ENCODE measurements at places on chromosomes 2 and 18.
A peak's percentile ranks its signal among the peaks of the same experiment; 100 is the strongest.

- DNase-seq: no peak
These were observed 16.4 kb downstream of the THADA start for GRCh38 chr2:43579275-43579981.

- DNase-seq: no peak
These were observed 3.2 kb downstream of the ID2 start for GRCh38 chr2:8684878-8685696.

GRCh38 chr2:9057939-9058761, 54.7 kb upstream of the MBOAT2 start:
- no peak for DNase-seq

DNA sequence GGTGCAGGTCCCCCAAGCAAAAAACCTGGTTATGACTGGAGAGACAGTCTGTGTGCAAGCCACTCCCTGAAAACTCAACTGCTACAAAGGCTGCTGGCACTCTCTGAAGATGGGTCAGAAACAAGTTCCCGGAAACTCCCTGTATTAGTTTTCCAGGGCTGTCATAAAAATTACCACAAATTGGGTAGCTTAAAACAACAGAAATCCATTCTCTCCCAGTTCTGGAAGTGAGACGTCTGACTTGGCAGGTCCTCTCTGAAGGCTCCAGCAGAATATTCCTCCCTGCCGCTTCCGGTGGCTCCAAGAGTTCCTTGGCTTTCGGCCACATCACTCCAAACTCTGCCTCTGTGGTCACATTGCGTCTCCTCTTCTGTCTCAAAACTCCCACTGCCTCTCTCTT, 30.1 kb upstream of the SERPINE2 start:
- no peak for DNase-seq

- no peak for DNase-seq
These were observed 29.2 kb upstream of the CCDC178 start for GRCh38 chr18:33469699-33470098.

DNA sequence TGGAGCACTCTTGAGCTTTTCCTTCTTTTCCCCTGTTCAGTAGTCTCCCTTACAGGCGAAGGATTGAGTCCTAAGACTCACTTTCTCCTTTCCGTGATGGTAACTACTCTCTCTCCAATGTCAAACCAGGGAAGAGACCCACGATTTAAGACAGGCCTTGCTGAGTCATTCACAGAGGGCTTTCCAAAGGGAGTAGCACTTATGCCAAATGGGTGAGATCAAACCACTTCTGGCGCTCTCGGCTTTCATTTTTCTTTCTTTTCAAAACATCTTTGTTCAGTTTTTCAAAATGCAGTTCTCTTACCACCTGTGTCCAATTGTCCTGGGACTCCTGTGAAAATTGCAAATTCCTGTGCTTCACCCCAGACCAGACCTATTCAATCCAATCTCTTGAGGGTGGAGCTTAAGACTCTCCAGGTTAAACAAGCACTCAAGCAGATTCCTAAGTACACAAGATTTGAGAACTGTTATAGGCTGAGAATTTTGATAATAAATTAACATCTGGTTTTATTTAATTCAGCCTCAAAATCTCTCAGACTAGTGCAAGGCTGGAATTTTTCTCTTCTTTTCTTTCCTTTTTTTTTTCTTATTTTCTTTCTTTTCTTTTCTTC, 14.4 kb upstream of the MRPL19 start:
- DNase-seq: no peak

GRCh38 chr2:40721595-40721994, 269.7 kb upstream of the SLC8A1 start:
- peak; percentile 8 for DNase-seq

DNA sequence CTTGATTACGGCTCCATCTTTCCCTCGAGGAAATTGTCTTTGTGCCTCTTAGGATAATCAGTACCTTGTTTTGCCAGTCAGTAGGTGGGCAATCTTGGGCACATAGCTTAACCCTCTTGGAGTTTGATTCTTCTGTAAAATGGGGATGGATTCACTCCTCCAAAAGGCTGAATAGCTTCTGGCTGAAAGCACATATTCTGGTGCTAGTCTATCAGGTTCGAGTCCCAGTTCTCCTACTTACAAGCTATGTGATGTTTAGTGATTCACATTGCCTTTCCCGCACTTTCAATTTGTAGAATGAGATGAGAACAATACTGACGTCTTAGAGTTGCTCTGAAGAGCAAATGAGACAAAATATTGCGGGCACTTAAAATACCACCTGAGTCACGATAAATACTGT, 43.9 kb downstream of the ATIC start:
- DNase-seq: no peak

DNA sequence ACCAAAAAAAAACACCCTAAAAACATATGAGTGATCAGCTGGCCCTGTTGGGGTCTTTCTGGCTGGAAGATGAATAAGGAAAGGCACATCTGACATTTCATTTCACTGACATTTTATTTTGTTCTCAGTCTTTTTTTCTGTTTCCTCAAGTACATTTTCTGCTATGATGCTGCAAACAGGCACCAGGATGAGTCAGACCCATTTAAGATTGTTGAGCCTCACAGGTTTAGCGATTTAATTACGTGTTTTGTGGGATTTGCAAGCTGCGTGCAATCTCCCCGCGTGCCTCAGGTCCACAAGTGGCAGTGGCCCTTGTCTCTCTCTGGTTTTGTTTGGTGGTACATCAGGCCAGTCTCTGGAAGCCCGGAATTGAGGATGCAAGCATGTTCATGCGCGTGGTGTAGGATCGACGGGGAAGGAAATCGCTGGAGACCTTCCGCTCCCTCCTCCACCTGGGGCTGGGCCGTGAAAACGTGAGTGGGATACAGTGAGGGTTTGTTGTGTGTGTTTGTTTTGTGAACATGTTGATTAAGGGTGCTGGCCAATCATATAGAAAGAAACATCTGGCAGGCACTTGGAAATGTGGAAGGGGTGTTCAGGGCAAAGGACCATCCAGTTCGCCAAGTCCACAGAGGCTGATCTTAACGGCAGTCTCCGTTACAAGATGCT, 120.2 kb upstream of the ZNF516 start:
- DNase-seq: no peak

GRCh38 chr2:60706021-60706420, 50.0 kb upstream of the PAPOLG start:
- DNase-seq: no peak

- DNase-seq: no peak
These were observed 1.8 kb upstream of the HOXD4 start for GRCh38 chr2:176149481-176149938.

DNA sequence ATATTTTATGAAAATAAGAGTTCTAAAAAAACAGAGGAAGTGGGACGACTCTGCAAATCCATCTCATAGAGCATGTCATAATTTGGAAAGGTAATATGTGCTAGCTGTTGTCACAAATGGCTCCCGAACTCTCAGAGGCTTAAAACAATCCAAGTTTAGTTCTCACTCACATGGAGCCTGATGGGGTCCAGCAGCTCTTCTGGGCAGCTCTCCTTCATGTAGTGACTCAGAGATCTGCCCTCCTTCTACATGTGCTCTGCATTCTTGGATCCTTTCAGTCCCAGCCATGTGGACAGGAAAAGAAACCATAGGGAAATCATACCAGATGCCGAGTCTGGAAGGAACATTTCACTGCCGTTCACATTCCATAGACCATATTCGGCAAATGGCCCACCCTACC, 180.1 kb upstream of the APCDD1 start:
- no peak for DNase-seq

GRCh38 chr18:6423289-6423688, 8.6 kb upstream of the L3MBTL4 start:
- no peak for DNase-seq

DNA sequence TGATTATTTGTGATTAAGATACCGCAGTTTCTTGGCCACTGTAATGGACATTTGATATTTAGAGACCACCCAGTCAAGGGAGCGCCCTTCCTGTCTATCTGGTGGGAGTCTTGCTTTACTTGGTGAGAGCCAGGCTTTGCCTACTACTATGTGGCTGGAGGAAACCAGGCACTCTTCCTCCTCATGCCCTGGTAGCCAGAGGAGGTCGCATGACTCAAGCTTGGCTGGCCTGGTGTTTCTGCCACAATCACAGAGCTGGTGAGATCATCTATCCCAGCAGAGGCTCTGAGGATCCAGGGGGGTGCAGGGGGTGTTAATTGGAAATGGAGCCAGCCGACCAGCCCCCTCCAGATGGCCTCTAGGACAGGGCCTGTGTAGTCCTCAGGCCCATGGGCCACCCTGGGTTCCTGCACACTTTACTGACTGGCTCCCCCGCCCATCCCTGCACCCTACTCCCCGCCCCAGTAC, 46.8 kb upstream of the BIN1 start:
- peak; percentile 74 for DNase-seq

DNA sequence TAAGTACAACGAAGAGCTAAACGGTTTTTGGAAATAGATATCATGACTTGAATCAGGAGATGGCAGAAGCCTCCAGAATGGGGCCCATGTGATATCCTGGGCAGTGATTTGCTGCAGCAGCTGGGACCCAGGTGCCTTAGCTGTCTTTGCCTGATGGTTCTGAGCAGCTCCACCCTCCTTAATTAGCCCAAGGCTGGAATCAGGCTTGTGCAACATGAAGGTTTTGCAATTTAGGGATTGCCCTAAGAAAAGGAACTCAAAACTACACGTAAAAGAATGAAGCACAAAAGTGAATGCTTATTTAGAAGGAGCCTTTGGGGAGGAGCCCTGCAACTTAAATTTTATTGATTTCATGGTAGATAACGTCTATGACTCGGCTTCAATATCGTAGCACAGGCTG, 17.3 kb upstream of the CNDP2 start:
- DNase-seq: no peak

DNA sequence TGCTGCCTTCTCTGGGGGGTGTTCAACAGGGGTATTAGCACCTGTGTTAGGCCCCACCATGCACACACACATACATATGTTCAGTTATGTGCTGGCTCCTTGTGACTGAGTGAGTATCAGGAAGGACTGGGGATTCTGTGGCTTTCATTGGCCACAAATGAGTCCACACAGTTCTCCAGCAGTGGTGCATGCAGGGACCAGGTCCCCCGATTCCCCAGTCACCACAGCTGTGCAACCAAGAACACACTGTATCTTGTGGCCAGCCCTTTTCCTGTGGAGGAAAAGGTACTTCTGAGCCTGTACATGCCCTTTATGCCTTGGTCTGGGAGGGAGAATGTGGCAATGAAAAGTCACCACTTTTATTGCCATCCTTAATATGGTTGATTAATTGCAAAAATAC, 74.9 kb upstream of the KLF7 start:
- DNase-seq: no peak

DNA sequence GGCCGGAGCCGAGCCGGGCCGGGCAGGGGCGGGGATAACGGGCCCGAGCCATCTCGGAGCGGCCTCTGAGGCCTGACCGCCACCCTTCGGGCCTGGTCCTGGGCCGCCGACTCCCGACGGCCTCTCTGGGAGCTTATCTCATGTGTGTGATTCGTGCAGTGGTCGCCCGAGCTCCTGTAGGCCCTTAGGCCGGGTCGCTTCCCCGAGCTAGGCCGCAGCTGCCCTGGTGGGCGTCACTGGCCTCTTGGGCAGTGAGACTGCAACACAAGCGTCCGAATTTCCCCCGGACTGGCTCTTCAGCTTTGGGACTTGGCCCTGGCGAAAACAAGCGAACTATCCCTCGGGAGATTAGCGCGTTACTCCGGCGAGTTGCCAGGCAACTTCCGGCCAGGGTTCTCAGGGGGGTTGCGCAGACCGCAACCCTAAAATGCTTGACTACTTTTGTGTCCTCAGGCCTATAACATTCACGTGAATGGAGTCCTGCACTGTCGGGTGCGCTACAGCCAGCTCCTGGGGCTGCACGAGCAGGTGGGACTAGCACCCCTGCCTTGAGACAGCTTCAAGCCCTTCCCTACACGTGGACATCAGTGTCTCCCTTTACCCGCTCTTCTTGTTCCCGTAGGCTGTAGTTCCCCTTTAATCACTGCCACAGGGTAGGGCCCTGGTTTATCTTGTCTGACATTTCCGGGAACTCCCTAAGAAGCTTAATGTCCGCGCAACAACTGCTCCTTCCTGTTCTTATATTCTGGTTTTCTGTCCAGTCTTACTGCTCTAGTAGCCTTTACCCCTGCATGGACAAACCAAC, 602 bp downstream of the SNX17 start:
- DNase-seq: no peak

GRCh38 chr2:188434018-188434417, 142.3 kb downstream of the GULP1 start:
- no peak for DNase-seq

DNA sequence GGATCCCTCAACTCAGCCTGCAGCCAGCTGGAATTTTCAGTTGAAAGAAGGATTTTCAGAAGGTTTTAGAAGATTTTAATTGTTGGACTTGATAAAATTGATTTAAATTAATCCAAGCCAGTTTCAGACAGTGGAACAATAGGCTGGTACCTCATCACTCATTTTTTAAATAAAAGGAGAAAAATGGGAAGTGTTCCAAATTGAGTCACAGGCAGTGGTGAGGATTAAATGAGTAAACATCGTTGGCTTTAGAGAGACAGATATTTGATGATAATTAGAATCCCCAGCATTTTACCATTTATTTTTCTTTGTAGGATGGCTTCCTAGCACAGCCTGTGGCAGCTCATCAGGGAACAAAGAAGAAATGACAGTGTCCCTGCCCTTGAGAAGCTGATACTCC, 7.4 kb downstream of the CXCR4 start:
- no peak for DNase-seq

- DNase-seq: no peak
These were observed 114.2 kb downstream of the ZNF521 start for GRCh38 chr18:25237571-25238267.

DNA sequence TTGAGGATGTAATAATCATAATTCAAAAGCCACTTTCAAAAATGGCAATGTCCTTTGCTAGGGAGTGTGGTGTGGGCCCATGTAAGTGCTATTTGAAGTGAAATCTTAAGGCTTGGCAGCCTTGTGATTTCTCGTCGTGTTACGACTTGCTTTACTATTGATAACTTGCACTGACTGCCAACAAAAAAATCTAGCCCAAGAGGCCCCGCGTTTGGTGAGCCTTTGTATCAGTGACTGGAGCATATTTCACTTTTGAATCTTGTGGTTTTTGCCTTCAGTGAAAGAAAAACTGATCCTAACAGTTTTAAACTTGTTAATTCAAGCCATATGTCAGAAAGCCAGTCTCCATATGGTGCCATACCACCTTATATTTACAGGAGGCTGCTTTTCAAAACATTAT, 248.0 kb downstream of the TMEM182 start:
- no peak for DNase-seq

GRCh38 chr2:9149726-9150567, 56.7 kb upstream of the ASAP2 start:
- DNase-seq: no peak

Data from HTR-8/SVneo (cell line).